Colonic mucosa (tissue), 4 donors: ENCODE measurements at places on chromosomes 4 and X.

DNA sequence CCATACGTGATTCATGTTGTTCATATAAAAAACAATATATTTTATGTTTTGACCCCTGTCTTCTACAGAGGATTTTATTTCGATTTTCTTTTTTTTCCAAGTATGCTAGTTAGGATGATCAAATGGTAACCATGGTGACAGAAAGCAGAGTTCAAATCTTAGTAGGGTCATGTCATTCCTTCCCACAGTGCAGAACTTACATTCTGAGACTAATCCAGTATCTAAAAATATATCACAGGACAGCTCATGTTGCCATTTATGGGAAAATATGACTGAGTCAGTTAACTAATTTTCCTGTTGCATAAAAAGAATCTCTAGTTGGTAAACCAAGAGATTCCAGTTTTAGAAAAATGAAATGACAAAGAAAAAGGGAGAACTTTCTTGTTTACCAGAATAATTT is 209.5 kb downstream of the PARM1 start:
- no peaks in the 10 kb centered on the region for H3K27me3 ChIP-seq
- H3K36me3 ChIP-seq = no peaks in the 10 kb centered on the region
- no peaks in the 10 kb centered on the region for H3K4me1 ChIP-seq
- no peak overlapping the region for H3K27ac ChIP-seq
- H3K4me3 ChIP-seq = no peak overlapping the region

DNA sequence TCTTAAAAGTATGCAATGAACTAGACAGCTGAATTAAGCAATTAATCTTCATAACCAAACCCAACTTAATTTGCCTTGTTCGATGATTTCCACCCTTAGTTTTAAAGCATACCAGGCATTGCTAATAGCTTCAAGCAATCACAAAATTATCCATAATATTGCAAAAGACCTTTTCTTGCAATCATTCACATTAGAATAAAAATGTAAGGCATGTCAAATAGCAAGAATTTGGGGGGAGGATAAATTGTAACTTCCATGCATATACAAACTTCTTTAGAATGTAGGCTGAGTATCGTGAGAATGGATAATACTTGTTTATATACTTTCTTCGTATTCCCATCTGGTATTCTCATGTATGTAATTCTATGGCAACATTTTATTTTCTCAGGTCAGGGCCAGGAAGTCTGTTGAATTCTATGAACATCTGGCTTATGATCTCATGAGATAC is 28.7 kb upstream of the BMP2K start:
- DNase-seq = no peak
- no peaks in the 10 kb centered on the region for H3K36me3 ChIP-seq
- H3K4me3 ChIP-seq = no peak overlapping the region
- no peaks in the 10 kb centered on the region for H3K4me1 ChIP-seq

GRCh38 chr4:65393078-65393477 is 277.2 kb downstream of the EPHA5 start:
- DNase-seq = no peak
- H3K4me3 ChIP-seq = no peak overlapping the region
- H3K27ac ChIP-seq = no peak overlapping the region
- H3K36me3 ChIP-seq = no peaks in the 10 kb centered on the region

DNA sequence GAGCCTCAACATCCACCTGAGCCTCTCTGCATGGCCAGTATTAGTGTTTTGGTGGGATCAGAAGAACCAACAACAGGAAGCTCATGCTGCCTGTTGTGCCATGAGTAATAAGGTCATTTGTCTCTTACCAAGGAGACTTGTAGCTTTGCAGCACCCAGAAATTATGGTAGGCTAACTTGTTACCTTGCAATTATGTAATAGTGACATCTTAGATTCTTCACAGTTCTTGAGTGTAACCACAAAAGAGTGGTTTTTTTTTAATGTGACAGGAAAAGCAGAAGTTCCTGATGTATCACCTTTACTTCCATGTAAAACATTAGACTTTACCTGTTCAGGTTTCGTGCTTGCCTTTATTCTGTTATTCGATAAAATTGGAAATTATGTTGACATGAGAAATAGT is 263.9 kb upstream of the CXXC4 start:
- H3K4me1 ChIP-seq = no peaks in the 10 kb centered on the region
